ENCODE measurements at places on chromosomes 4 and X.

DNA sequence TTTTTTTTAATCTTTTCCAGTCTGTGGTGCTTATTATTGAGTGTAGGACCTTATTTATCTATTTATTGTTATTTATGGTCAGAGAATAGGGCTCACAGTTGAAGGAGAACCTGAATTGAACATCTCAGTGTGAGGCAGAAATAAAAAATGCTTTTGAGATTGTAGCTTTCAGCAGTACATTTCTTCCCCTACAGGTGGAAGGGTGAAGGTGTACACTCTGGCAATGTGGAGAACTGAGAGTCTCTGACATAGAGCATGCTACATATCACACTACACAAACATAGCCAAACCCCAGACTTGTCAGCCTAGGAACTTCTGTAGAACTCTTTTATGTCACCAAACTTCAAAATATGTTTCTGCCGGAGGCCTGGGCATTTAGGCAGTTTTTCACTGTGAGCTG, 140.2 kb downstream of the STIM2 start:
- no peak for DNase-seq

GRCh38 chrX:112627206-112627605, 52.5 kb downstream of the LHFPL1 start:
- DNase-seq, result no peak

- DNase-seq, result no peak
These were observed 151.0 kb downstream of the NHS start for GRCh38 chrX:17525762-17526555.

- DNase-seq, result no peak
These were observed 13.5 kb upstream of the GK2 start for GRCh38 chr4:79421483-79421882.

DNA sequence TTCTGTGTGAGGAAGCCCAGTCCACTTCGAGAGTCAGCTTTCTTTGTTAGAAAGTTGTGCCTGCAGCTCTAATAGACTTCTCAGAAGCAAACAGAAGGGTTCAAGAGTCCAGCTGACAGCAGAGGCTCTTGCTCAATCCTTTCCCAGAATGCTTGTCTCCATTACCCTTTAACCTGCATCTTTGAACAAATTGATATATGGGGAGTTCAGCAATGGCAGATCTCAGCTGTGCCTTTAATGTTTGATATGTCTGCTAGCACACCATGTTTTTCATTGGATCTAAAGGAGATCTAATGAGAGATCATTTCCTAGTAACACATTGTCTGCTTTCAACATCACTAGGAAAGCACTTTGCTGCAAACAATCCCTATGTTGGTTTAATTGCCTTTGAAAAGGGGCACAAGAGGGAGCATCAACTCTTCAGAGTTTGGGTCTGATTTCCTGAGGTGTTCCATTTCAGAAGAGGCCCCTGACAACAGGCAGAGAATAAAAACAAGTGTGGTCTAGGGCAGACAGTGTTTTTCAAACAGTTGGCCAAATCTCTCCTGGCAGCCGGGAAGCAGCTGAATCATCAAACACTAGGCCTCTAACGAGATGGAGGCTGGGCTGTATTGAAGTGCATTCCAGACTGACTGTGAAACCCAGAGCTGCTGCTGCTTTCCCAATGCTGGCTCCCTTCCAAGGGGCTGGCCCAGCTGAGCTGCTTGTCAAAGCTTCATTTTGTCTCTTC, 55.5 kb downstream of the LUZP4 start:
- peak; percentile 82 for DNase-seq

DNA sequence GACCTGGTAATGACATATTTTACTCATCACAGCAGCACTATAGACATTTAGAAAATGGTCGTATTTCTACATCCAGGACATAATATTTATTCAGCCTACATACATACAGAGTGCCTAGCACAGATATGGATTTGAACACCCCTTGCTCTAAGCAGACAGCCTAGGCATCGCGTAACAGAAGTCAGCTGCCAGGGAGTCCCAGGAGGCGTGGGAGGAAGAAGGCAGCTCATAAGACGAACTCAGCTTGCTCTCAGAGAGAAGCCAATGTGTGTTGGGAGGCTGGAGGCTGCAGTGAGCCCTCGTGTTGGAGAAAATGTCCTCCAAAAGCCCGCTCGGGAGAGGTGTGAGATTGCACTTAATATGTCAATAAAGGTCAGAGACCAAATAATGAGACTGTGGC, 131.6 kb downstream of the BCOR start:
- no peak for DNase-seq

DNA sequence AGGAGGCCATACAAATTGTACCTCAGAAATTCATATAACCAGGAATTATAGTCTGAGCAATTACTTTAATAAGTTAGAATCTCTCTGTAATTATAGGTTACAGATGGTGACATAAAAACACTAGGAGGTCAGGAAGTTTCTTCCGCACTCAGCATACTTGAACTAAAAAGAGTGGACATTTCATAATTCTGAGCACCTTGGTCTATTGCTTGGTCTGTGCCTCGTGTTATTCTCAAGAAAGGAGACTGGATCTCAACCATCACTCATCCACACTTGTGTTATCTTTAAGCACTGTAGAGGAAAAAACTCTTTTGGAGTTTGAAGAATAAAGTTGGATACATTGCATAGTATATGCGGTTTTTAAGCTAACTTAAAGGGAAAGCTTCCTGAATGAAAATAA, 91.1 kb downstream of the SYNPO2 start:
- no peak for DNase-seq

- no peak for DNase-seq
These were observed 11.5 kb downstream of the CXCL2 start for GRCh38 chr4:74087481-74087880.

GRCh38 chrX:108312957-108313356, 125.3 kb downstream of the COL4A6 start:
- DNase-seq, result no peak

- no peak for DNase-seq
These were observed 113.8 kb upstream of the ENPP6 start for GRCh38 chr4:184331268-184331995.

GRCh38 chr4:105619188-105619931, 66.9 kb downstream of the ARHGEF38 start:
- DNase-seq, result no peak

DNA sequence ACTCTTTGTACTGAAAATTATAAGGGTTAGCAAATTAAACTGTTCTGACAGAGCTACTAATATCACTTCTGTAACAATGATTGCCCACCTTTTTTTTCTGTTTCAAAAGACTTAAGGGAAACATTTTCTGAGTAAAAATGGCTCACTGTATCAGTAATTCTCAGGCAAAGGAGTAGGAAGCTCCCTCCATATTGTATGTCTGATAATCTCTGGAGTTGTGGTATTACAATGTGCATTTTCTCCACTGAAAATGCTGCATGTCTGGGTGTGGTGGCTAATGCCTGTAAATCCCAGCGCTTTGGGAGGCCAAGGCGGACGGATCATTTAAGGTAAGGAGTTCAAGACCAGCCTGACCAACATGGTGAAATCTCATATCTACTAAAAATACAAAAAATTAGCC, 4.4 kb upstream of the STAP1 start:
- no peak for DNase-seq

DNA sequence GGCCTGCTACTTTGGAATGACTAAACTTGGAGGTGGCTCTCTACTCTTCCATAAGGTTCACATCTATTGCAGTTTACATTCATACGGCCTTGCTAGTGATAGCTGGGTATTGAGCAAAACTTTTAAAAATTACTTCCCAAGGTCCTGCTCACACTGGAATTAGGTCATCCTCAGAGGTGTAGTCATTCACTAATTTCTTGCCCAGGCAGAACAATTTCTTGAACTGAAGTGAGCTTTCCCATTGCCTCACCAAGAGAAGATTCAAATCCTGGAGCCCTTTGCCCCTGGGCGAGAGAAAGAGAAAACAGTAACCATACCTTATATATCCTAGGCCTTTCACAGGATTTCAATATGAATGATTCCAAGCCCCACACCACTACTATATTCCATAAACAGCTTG, 109.2 kb downstream of the GUCY2F start:
- DNase-seq, result no peak

DNA sequence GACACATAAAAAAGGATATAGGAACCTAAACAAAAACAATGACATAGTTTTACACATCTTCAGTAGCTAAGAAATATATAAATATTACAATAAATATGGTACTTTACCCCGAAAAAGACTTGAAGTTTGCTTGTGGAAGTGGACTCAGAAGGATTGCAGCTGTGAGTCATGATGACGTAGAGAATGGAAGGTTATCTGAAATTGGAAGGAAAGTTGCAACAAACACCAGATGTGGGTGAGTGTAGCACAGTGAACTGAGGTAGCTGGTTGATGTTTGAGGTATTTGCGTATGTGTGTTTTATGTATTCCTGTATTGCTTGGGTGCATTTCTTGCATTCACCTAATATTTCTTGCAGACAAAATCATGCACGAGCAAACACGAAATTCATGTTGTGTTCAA, 113.0 kb downstream of the ARX start:
- DNase-seq, result no peak

GRCh38 chrX:76127341-76127740, 45.5 kb upstream of the PBDC1 start:
- no peak for DNase-seq

DNA sequence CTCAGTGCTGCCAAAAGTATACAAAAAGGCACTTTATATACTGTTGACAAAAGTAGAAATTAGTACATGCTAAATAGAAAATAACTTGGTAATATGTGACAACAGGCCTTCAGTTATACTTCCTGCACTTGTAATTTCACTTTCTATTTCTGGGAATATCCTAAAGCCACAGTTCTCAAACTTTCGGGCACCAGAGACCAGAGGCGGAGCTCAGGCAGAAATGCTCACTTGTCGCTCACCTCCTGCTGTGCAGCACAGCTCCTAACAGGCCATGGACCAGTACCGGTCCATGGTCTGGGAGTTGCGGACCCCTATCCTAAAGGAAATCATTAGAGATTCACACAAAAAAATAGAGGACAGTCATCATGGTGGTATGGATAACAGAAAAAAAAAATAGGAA, 25.7 kb downstream of the ACSL4 start:
- DNase-seq, result no peak

GRCh38 chr4:4775493-4776004, 83.9 kb upstream of the MSX1 start:
- no peak for DNase-seq

- DNase-seq, result no peak
These were observed 25.2 kb upstream of the NDP start for GRCh38 chrX:43998374-43998773.

DNA sequence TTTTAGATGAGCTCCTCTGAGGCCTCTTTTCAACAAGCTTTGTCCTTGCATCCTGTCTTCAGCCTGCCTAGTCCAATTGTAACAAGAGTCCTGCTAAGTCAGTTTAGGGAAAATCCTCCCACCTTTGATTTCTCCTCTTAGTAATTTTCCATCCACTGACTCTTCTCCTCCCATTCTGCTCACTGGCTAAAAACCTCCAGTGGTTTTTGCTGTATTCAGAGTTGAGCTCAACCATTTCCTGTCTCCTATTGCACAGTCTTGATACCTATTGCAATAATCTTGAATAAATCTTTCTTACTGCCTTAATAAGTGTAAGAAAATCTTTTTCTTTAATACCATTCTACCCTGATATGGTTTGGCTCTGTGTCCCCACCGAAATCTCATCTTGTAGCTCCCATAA, 117.8 kb upstream of the ENPP6 start:
- DNase-seq, result no peak

GRCh38 chr4:143302536-143302935, 34.1 kb upstream of the GAB1 start:
- peak; percentile 18 for DNase-seq

DNA sequence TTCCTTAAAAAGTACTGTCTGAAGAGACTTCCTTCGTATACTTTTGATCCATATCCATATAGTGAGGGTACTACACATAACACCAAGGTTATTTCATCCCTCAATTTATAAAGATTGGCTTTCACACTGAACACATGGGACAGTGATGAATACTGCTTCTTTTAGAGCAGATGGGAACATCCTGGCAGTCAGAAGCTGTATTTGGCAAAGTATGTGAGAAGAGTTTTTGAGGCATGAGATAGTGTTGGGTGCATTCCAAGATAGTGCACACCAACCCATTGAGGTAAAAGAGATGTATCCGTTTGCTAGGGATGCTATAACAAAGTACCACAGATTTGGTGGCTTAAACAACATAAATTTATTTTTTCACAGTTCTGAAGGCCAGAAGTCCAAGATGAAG, 141.1 kb downstream of the MOSPD2 start:
- no peak for DNase-seq

DNA sequence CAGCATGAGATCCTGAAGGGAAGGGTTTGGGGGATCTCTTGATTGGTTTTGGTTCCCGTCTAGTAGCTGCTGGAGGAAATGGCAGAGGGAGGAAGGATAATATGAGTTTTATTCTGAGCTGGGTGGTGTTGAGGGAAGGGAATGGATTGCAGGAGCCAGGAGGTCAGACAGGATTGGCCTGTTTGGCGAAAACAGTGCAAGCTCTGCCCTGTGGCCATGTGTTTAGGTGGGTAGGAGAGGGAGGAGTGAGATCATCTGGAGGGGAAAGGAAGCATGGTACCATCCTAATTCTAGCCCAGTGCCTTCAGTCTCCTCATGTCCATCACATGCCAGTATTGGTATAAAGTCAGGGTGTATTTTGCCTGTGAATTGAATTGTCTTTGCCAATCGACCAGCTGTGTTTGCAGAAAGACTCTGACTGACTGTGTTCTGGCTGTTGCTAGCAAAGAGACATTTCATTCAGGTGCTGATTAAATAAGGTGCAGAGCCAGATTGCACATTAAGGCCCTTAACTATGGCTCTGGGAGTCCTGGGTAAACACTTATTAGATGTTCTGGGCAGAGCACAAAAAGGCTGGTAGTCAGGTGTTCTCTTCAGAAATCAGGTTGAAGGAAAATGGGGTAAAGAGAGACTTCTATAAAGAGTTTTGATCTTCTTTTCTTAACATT, 10.0 kb downstream of the TMEM164 start:
- DNase-seq, result no peak

DNA sequence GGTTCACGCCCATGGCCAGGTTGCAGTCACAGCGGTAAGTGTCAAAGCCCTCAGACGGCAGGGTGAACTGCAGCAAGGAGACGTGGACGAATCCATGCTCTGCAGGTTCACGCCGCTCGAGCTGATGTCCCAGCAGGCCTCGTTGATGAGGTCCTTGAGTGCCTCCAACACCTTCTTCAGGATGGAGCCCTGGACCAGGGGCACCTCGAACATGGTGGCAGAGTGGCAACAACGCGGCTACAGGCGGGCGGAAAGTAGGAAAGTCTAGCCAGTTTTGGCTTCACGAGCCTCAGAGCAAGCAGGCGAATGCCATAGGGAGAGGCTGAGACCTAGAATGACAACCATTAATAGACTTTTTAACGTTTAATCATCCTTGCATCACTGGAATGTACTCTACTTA, 485.9 kb downstream of the ZNF674 start:
- no peak for DNase-seq

DNA sequence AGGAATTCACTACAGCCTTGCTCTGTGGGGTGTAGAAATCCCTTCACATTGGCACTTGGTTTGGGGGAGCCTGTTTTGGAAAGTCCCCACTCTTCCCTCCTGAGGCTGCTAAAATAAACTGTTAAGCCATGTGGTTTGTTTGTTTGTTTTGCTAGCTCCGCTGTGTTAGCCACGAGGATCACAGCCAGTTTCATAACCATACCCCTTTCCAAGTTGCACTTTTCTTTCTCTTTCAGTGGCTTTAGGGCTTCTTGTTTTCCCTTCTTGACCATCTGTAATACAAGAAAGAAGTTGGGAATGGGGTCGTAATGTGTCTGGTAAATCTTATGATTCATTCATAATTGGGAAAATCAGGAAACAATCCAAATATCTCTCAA, 24.8 kb upstream of the UXT start:
- no peak for DNase-seq

GRCh38 chr4:138401334-138401733, 159.2 kb upstream of the SLC7A11 start:
- no peak for DNase-seq

GRCh38 chr4:121510341-121510874, 129.6 kb upstream of the QRFPR start:
- DNase-seq, result no peak

- no peak for DNase-seq
These were observed 17.0 kb downstream of the TSPAN5 start for GRCh38 chr4:98641376-98641775.
